Naive B cell (primary cell): ENCODE measurements at places on chromosomes 11 and 22.

GRCh38 chr11:64233913-64234586 is at the start of gene VEGFB:
Gene VEGFB (plus strand): TSS chr11:64234584. CDS start chr11:64234834, 250 bp downstream.
- peak; percentile 74 for DNase-seq

DNA sequence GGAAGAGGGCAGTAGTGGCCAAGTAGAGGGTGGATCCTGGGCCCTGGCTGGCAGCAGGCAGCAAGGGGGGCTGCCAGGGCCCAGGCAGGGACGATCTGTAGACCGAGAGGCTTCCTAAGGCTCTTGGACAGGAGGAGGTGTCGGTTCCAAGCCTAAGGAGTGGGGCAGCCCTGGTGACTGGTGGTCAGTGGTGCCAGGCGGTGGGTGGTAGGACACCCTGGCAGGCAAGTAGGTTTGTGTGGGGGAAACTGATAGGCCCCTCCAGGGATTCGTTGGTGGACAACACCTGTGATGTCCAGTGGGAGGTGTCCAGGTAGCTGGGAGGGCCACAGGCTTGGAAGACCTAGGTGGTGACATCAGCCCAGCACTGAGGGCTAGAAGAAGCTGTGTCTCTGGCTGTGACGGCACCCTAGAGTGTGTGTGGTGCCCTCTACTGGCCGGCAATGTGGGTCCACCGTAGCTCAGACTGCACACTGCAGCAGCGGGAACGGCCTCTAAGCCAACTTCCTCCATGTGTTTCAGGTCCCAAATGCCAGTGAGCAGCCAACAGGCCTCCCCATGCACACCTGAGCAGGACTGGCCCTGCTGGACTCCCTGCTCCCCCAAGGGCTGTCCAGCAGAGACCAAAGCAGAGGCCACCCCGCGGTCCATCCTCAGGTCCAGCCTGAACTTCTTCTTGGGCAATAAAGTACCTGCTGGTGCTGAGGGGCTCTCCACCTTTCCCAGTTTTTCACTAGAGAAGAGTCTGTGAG is 9.4 kb upstream of the SAMM50 start:
- DNase-seq: peak; percentile 45

GRCh38 chr11:2779499-2779980 is 79.7 kb upstream of the KCNQ1OT1 start:
- no peak for DNase-seq

GRCh38 chr11:126700768-126701519 is 299.6 kb downstream of the KIRREL3 start:
- no peak for DNase-seq

DNA sequence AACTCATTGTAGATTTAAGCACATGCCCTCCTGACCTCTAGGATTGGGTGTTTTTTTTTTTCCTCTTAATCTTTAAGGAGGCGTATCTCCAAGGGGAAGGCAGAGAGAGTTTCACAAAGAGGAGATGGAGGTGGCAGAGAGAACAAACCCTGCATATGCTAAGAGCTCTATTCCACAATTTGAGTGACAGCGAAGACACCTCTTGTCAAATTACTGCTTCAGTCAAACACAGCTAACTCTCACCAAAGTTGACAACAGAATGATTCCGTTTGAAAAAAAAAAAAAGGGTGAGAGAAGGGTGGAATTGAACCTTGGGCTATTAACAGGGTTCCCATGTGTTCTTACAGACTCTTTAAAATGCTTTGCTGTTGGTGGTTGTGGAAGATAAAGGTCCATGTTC is 112.6 kb downstream of the NXPE2 start:
- DNase-seq: no peak

DNA sequence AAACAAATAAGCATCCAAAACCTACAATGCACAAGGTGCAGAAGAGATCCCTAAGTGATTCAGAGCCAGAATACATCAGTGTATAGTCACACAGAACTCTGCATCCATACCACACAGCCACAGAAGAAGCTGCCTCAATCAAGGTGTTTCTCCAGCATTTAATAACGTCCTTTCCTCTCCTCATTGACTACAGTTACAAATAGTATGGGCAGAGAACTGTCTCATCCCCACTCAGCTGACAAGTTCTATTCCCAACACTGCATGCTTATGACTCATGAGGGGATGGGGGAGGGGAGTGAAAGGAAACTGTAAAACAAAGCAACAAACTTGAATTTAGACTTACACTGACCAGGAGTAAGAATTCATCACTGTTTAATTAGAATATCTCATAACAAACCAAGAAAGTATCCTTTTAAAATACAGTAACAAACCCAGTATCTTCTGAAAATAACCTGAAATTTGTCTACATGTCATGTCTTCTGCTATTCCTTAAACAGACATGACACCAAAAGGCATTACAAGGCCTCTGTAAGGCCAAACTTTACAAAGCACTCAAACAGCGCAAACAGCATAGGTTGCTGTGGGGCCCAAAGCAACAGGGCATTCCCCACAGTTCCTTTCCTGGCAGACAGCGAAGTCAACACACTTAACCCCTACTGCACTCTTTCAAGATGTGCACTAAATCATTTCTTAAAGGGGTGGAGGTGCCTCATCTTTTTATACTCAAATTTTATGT is 29.3 kb downstream of the CELF1 start:
- no peak for DNase-seq

- no peak for DNase-seq
Observed at GRCh38 chr22:33013531-33014162, 44.5 kb downstream of the SYN3 start.

DNA sequence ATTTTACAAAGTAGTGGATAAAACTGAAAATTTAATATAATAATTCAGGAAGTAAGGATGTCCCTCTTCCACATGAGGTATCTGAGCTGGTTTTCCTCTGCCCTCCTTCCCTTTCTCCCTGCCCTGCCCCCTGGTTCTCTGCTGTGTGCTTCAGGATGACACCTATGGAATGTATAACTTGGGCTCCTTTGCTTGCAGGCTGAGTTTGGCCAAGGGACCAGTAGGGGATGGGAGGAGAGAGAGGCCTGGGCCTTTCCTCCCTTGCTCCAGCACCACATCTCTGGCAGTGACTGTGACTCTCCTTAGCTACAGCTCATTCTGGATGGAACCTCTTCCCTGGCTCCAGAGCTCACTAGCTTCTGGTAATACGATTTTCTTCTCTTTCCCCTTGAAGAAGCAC is 10.1 kb downstream of the IRAG1 start:
- no peak for DNase-seq

DNA sequence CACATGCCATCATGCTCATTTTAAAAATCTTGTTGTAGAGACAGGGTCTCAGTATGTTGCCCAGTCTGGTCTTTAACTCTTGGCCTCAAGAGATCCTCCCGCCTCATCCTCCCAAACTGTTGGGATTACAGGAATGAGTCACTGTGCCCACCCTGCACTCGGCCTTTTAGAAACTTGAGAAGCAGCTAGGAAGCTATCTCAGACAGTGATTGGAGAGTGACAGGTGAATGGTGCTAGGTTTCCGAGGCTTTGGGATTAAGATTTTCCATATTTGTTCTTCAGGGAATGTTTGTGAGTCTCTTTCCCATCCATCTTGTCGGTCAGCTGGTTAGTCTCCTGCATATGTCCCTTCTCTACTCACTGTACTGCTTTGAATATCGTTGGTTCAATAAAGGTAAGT is 10.5 kb downstream of the EI24 start:
- DNase-seq: no peak

GRCh38 chr11:68460741-68461574 is at the start of gene PPP6R3:
Gene PPP6R3 (plus strand): TSS chr11:68460752. CDS start chr11:68537665, 76,913 bp downstream.
- DNase-seq: peak; percentile 9

- peak; percentile 93 for DNase-seq
Observed at GRCh38 chr11:64850979-64851567, 6.6 kb upstream of the CDC42BPG start.

- DNase-seq: no peak
Observed at GRCh38 chr11:122963961-122964360, 17.7 kb downstream of the BSX start.

GRCh38 chr11:58530236-58530635 is 22.3 kb upstream of the OR5B21 start:
- DNase-seq: no peak

- DNase-seq: no peak
Observed at GRCh38 chr11:74282914-74283371, 28.5 kb downstream of the P4HA3 start.

- no peak for DNase-seq
Observed at GRCh38 chr11:72773291-72773690, 20.6 kb downstream of the STARD10 start.

DNA sequence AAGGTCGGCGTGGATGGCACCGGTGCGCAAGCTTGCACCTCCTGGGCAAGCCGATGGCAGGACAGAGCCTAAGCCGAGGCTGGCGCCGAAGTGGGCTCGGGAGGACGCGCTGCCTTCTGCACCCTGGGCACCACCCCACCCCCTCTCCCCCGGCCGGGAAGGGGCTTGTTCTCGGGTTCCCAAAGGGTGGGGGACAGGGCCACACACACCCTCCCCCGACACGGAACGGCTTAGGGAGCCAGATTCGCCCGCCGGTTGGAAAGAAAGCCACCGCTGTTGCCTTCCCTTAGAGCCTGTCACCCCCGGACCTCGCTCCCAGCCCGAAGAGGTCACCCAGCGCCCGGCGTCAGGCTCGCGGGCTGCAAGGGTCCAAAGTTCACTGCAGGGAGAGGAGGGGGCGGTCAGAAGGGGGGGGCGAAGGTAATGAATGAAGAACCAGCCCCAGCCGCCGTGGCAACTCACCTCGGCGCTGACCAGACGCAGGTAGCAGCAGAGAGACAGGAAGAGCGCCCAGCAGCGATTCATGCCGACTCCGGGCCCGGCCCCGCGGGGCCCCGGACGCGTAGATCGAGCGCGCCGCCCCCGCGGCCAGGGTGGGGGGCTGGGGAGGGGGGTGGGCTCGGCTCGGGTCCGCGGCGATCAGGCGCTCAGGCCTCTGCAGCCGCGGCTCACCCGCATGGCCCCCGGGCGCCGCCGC is 1.2 kb downstream of the PDGFB start:
- no peak for DNase-seq

DNA sequence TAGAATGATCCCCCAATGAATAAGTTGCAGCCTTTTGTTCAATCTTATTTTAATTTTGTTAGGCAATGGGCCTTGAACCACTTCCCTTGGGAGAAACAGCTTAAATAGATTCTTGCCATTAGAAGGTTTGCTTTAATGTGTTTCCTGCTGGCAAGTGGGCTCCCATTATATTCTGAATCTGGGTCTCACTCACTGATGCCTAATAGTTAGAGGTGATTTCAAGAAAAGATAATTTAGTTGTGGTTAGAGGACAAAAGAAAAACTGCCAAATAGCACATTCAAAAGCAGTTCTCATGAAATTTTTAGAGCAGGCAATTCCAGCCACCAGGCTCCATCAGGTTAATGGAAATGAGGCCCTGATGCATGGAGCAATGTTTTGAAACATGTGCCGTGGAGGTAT is 362.6 kb upstream of the CHORDC1 start:
- no peak for DNase-seq

GRCh38 chr11:127559978-127560377 is 559.4 kb upstream of the KIRREL3 start:
- DNase-seq: no peak

DNA sequence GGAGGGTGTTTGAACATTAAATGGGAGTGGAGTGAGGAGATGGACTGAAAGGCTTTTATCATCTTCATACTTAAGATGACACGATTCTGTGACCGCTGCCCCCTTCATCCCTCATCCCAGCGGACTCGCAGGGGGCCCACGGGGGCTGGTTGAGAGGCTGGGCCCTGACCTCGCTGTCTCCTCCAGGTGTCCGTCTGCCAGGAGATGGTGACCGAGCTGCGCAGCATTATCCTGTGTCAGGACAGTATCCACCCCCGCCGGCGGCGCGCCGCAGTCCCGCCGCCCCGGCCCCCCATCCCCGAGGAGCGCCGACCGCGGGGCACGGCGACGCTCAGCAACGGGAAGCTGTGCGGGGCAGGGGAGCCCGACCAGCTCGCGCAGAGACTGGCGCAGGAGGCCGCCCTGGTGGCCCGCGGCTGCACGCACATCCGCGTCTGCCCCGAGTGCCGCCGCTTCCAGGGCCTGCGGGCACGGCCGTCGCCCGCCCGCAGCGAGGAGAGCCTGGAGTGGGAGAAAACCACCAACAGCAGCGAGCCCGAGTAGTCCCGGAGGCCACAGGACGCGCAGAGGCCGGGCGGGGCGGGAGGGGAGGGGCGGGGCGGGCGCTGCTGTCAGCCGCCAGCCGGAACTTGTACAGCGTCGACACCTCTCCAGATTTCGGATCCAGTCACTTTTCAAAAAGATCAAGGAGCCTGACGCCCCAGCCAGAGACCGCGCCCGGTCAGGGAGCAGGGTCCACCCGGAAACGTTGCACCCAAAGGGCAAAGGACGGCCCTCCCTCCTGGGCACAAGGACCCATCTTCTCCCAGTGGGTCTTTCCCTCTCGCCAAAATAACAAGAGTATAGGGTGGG is 38.0 kb upstream of the TBCEL start:
- DNase-seq: peak; percentile 8

DNA sequence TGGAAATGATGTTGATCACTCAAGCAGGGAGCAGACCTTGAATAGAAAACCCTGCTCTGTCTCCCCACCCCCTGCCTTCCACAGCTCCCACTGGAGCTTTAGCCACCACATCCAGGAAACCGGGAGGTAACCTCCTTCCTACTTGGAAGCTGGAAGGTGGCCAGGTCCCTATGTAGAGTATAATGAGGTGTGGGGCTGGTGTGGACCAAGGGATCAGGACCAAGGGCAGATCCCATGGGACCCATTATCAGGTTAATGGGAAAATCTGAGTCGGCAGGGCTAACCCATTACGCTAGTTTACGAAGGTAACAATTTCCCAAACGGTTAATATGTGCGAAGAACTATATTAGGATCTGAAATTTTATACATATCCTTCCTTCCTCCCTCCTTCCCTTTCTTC is 321.9 kb downstream of the MIAT start:
- DNase-seq: no peak

DNA sequence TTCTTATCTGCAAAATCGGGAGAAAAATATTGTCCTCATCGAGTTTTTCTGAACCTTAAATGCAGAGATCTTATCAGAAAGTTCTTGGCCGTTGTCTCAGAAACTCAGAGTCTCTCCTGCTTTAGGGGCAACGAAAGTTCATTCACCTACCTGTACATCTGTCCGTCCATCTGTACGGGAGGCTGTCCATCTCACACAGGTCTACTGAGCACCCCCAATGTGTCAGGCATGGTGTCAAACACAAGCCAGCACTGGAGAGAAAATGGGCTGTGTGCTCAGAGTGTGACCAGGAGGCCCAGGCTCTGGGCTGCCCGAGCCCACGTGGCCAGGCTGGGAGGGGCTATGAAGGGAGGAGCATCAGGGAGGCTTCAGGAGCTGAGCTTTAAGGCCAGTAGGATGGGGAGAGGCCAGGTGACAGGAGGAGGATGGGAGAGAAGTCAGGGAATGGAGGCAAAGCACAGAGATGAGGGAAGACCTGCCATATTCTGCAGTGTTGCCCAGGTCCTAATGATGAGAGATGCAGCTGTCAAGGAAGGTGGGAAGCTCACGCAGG is 62.4 kb upstream of the MYEOV start:
- DNase-seq: no peak

GRCh38 chr11:122168218-122168617 is 52.2 kb upstream of the BLID start:
- no peak for DNase-seq

DNA sequence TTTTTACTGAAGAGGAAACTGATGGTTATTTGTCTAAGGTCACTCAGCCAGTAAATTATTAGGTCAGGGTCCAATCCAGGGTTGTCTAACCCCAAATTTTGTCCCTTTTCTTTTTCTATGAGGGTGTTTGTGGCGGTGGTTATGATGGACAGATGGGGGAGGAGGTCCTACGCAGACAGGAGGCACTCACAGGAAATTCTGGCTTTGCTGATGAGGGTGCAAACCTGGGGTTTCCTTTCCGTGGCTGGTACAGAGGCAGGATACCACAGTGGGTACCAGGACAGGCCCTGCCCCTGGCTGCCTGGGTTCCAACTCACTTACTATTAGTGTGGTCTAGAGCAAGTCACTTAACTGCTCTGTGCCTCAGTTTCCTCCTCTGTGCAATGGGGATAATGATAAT is 91.0 kb downstream of the RRM1 start:
- no peak for DNase-seq
